ENCODE measurements at places on chromosomes 7 and 10. TPM values are rescaled to one million over a fixed set of nuclear protein-coding genes. Genes with fewer than 3 reads are reported as not detected.

FUOM gene
- 34.4 TPM for total RNA-seq

FANK1 gene
- 3.3 TPM for total RNA-seq

DNA sequence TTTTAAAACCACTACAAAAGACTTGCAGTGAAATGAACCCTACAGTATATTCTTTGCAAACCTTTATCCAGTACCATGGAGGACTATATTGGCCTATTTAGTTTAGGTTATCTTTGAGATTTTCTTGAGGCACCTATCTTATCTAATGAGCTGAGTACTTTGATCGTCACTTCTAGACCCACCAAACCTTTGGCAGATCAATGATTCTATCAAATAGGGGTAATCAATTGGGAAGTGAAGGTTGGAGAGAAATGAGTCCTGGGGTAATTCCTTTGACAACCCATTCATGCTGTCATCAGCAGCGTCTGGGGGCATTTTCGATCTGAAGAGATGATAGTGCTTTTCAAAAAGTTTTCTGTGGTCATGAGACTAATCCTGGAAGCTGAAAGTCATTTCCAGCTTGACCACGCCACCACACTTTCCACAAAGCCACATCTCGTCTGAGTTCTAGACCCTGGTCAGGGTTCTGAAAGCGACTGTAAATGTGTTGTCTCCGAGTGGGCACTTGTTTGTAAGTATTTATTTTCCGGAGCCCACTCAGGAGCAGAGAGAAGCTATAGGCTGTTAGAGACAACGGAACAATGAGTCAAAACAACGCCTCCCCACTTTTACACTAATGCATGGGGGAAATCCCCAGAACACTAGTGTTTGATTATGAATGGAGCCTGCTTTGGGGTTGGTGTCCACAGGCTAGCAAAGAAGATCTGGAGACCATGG lies 4.8 kb downstream of the EGR2 start:
- H3K4me1 ChIP-seq, result peaks cover 67% of the 10 kb centered on the region
- no peak overlapping the region for H3K4me3 ChIP-seq
- H3K27ac ChIP-seq, result peak overlapping the region; percentile 2
- no peak for DNase-seq
- H3K36me3 ChIP-seq, result peaks cover 7% of the 10 kb centered on the region

- H3K4me3 ChIP-seq, result peak overlapping the region; percentile 99
- no peak for DNase-seq
- H3K27me3 ChIP-seq, result no peaks in the 10 kb centered on the region
- H3K4me1 ChIP-seq, result peaks cover 47% of the 10 kb centered on the region
- peak overlapping the region; percentile 85 for H3K27ac ChIP-seq
- H3K36me3 ChIP-seq, result peaks cover 4% of the 10 kb centered on the region
Observed at GRCh38 chr10:71963351-71964097, 671 bp upstream of the CHST3 start.

DNA sequence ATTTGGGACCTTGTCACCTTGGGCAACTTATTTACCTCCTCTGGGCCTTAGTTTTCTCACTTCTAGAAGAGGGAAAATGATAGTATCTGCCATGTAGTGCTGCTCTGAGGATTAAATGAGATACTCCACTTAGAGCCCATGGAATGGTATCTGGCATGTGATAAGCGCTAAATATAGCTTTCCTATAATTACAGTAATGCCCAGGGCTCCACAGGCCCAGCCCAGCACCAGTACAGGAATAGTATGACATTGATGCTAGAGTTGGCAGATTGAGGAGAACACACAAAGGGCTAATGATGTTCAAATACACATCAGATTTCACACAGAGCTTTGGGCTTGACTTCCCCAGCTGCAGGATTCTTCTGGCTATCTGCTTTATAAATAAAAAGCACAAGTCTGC lies 34.9 kb downstream of the FAS start:
- H3K27me3 ChIP-seq, result no peaks in the 10 kb centered on the region
- peaks cover 5% of the 10 kb centered on the region for H3K4me1 ChIP-seq
- no peak for DNase-seq
- no peak overlapping the region for H3K4me3 ChIP-seq
- no peak overlapping the region for H3K27ac ChIP-seq

GRCh38 chr7:108421720-108422331 lies 34.4 kb downstream of the NRCAM start:
- peaks cover 33% of the 10 kb centered on the region for H3K4me1 ChIP-seq
- no peaks in the 10 kb centered on the region for H3K27me3 ChIP-seq
- H3K36me3 ChIP-seq, result no peaks in the 10 kb centered on the region
- H3K27ac ChIP-seq, result no peak overlapping the region
- DNase-seq, result no peak
- no peak overlapping the region for H3K4me3 ChIP-seq

DNA sequence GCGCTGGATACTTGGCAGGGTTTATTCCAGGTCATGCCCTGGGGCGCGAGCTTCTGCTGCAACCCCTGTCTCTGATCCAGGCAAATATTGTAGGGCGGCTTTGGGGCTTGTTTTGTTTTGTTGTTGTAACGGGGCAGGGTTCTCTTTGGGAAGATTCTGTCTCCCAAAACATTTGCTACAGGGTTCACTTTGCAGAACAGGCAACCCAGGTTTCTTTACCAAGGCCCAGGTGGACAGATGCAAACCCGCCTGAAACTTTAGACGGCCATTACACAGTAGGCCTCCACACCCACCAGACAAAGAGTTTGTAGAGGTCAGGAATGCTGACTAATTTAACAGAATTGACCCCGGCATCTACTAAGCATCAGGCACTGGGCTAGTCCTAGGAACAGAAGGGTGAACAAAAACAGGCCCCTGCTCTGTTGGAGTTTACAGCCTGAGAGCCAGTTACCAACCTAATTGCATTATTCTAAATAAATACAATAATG lies 567 bp upstream of the CDCA7L start:
- no peaks in the 10 kb centered on the region for H3K27me3 ChIP-seq
- no peaks in the 10 kb centered on the region for H3K36me3 ChIP-seq
- H3K27ac ChIP-seq, result no peak overlapping the region
- peak overlapping the region; percentile 76 for H3K4me3 ChIP-seq
- DNase-seq, result no peak

DNA sequence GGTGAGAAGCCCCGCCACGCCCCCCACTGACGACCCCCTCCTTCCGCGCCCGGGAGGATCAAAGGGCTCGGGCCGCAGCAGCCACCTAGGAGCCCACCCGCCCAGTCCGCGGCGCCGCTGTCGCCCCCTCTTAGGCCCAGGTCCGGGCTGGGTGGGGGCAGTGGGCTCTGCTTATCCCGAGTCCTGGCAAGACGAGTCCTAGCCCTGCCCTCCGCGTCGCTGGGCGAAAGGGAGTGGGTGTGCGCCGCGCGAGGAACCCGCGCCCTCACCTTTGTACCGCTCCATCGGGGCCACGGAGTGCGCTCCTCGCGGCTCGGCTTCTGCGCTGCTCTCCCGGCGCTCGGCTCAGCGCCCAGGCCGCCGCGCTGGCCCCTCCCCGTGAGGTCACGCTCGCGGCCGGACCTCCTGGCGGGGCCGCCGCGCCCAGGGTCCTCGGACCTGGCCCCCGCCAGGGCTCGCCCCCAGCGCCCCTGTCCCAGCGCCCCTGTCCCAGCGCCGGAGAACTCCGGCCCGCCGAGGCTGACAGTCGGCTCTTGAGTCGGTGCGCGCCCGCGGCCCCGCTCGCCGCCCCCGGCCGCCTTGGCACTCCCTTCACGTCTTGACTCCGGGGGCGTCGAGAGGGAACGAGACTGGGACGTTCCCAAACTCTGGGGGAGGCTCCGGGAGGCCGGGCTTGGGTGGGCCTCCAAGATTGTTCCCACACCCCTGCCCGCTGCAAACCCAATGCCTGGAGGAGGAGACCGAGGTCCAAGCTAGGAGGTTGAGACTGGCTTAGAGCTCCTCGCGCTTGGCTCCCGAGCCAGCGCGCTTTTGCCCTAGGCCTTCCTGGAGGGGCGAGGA lies at the start of gene AFAP1L2:
TSS of gene AFAP1L2 (minus strand) at position 332 of the 840 bp plus-strand sequence. CDS start at position 285, 47 bp downstream.
- H3K27me3 ChIP-seq, result peaks cover 3% of the 10 kb centered on the region
- peak within 1 kb of the TSS; percentile 79 for H3K4me3 ChIP-seq
- H3K27ac ChIP-seq, result peak within 1 kb of the TSS; percentile 55
- peaks cover 43% of the 10 kb centered on the region for H3K4me1 ChIP-seq
- no peak for DNase-seq
- H3K36me3 ChIP-seq, result no peaks in the 10 kb centered on the region

DNA sequence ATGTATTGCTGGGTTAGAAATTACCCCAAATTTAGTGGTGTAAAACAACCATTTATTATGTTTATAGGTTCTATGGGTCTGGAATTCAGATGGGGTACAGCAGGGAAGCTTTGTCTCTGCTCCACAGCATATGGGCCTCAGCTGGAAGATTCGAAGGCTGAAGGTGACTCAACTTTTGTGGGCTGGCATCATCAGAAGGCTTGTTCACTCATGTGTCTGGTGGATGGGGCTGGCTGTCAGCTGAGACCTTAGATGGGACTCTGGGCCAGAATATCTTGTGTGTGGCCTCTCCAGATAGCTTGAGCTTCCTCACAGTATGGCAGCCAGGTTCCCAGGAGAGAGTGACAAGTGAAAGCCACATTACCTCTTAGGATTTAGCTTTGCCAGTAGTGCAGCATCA lies 45.9 kb downstream of the ZNF503 start:
- H3K27me3 ChIP-seq, result no peaks in the 10 kb centered on the region
- DNase-seq, result no peak
- no peak overlapping the region for H3K4me3 ChIP-seq
- no peaks in the 10 kb centered on the region for H3K36me3 ChIP-seq
- H3K27ac ChIP-seq, result no peak overlapping the region
- H3K4me1 ChIP-seq, result peaks cover 11% of the 10 kb centered on the region

DNA sequence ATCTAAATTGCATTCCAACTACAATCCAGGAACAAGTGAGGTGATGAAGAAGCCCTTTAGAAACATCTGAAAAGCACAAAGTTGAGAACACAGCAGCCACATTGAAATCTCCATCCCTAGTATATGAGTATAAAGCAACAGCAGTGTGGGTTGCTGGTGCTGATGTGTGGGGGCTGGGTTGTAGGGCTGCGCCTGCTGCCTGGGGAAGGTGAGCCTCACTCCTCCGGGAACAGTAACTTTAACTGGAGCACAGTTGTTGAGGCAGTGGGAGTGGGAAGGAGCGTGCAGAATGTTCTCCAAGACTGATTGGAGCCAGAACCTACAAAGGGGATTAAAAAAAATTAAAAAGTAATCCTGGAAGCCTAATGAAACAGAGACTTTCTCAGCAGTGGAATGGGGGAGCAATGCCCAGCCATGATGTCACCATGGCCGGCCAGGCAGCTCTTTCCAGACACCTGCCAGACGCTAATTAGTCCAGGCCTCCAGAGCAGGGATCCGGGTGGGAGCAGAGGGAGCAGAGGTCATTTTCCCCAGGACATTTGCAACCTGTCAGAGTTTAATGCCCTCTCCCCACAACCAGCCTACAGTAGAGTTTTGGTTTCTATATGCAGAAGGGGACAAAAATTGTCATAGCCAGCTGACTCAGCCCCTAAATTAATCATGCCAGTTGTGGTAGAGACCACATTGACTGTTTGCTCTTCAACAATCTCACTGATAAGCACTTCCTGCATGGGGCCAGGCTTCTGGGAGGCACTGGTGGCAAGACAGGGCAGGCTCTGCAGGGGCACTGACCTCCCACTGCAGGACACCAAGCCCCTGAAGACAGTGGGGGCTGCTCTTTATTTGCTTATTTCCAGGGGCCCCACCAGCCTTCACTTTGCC lies 133.0 kb upstream of the ZNF32 start:
- H3K4me3 ChIP-seq, result no peak overlapping the region
- peaks cover 12% of the 10 kb centered on the region for H3K4me1 ChIP-seq
- H3K27ac ChIP-seq, result no peak overlapping the region
- DNase-seq, result no peak
